ENCODE measurements at places on chromosomes 4 and X. TPM values are rescaled to one million over a fixed set of nuclear protein-coding genes. Genes with fewer than 3 reads are reported as not detected.

SLC10A6 gene
- polyA plus RNA-seq, result 0.17 TPM

SRPX gene
- 45.9 TPM for polyA plus RNA-seq

FMR1NB gene
- polyA plus RNA-seq, result not detected

- no peaks in the 10 kb centered on the region for H3K4me1 ChIP-seq
- H3K27ac ChIP-seq, result no peak overlapping the region
- no peaks in the 10 kb centered on the region for H3K36me3 ChIP-seq
- H3K4me3 ChIP-seq, result no peak overlapping the region
These were observed 74.2 kb downstream of the PRKX start for GRCh38 chrX:3639236-3639635.

GRCh38 chr4:128234836-128235235 is 52.8 kb downstream of the PGRMC2 start:
- H3K4me3 ChIP-seq, result no peak overlapping the region
- no peak overlapping the region for H3K27ac ChIP-seq
- no peaks in the 10 kb centered on the region for H3K4me1 ChIP-seq
- no peaks in the 10 kb centered on the region for H3K27me3 ChIP-seq
- no peak for DNase-seq

GRCh38 chrX:155864655-155865054 is 16.5 kb upstream of the VAMP7 start:
- no peak for DNase-seq
- H3K36me3 ChIP-seq, result no peaks in the 10 kb centered on the region
- H3K4me3 ChIP-seq, result no peak overlapping the region
- H3K27me3 ChIP-seq, result no peaks in the 10 kb centered on the region
- no peaks in the 10 kb centered on the region for H3K4me1 ChIP-seq

All from adrenal gland (tissue), 19 donors.